Upper lobe of right lung (tissue), 1 donor: ENCODE measurements at places on chromosomes 1 and 21. TPM values are rescaled to one million over a fixed set of nuclear protein-coding genes. Genes with fewer than 3 reads are reported as not detected.

- H3K4me1 ChIP-seq: no peaks in the 10 kb centered on the region
- H3K27ac ChIP-seq: no peak overlapping the region
- no peak overlapping the region for H3K4me3 ChIP-seq
- no peak for DNase-seq
- H3K27me3 ChIP-seq: no peaks in the 10 kb centered on the region
Measured at GRCh38 chr1:248786156-248786555, 30.6 kb upstream of the LYPD8 start.

The TLCD4 gene
- 13.6 TPM for total RNA-seq

- H3K4me3 ChIP-seq: no peak overlapping the region
- H3K27ac ChIP-seq: no peak overlapping the region
- no peaks in the 10 kb centered on the region for H3K36me3 ChIP-seq
- no peaks in the 10 kb centered on the region for H3K27me3 ChIP-seq
Measured at GRCh38 chr1:90799326-90799725, 82.2 kb upstream of the BARHL2 start.

The CNKSR1 gene
- 21.6 TPM for total RNA-seq
